Renal pelvis (tissue), 12 donors: ENCODE measurements at places on chromosomes 6 and 20.

DNA sequence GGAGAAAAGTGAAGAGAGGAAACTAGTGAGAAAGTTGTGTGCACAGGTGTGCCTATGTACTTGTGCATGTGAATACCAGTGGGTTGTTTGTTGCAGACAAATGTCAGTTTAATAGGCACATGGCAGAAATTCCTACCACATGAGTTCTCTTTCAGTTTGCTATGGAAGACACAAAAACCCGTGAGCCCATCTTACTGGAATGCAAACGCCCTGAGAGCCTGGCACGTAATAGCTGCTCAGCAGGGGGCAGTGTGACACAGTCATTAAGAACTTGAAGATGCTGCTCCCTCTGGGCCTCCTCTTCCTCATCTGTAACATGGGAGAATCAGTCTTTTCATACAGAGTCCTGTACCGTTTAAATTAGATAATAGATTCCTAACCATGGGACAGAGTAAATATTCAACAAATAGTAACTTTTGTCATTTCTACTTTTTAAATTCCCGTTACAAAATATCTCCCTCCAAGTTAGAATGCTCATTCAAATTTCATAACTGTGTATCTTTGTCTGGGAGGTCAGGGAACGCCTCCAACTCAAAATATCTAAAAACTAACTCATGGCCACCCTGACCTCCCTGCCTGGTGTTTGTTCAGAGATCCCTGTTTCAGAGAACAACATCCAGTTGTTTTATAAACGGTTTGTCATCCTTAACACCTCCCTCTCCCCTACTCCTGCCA is 802.9 kb downstream of the MAFB start:
- no peak for DNase-seq

DNA sequence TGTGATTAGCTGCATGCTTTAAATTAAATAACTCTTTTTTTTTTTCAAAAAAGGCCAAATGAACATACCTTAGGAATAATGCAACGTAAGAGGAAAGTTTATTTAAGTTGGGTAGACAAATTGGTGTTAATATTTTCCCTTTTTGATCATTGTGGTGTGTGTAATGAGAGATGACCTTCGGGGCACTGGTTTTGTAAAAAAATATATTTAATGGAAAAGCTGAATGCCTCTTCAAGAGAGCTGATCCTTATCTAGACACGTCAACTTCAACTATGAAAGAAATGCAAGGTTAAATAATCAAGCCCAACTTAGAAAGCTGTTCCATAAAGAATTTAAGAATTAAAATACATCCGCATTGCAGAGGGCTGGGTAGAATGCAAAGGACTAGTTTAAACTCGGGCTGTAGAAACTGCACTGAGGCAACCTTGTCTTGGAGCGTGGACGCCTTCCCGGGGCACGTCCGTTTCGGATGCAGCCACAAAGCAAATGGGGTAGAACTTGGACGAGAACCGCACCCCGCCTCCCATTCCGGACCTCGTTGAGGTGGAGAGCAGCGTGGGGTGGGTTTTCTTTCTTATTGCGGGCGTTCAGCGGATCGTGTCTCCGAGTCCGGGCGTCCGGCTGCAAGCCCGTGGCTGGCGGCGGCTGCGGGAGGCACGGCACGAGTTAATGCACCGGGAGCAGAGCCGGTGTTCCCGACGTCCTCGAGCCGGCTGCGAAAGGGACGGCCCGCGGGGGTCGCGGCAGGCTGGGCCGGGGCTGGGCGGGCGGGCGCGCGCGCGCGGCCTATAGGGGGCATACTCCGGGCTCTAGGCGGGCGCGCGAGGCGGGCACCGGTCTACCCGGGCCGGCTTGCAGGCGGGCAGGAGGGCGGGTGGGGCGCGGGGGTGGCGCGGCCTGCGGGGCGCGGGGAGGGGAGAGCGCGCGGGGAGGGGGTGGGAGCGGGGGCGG is 1.9 kb downstream of the JARID2 start:
- DNase-seq = no peak

GRCh38 chr6:133034509-133035206 is 206.5 kb upstream of the EYA4 start:
- no peak for DNase-seq

DNA sequence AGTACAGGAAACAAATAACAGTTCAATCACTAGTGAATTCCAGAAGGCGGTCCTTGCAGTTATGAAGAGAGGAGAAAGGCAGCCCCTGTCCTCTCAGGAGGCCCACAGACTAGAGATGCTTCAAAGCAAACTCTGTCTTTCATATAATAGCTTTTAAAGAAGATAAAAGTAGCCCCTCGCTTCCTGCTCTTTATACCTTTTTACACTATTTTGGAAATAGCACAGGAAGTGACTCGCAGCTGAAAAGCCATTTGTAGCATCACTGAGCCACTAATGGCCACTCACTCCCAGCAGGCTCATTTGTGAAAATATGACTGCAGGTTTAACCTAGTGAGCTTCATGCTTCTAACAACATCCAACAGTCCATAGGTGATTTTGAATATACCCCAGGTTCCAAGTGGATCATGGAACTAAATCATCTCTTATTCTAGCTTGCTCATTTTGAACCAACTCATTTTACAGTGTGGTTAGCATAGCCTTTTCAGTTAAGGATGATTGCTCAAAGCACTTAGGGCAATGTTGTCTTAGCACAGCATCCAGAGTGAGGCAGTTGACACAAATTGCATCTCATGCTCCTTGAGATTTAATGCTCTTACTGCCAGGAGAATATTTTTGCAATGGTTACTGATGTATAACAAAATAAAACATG is 136.0 kb upstream of the NRSN1 start:
- no peak for DNase-seq

- no peak for DNase-seq
Measured at GRCh38 chr20:41011551-41012067, 17.0 kb upstream of the TOP1 start.

GRCh38 chr6:157761926-157762325 is 61.1 kb upstream of the SNX9 start:
- no peak for DNase-seq

DNA sequence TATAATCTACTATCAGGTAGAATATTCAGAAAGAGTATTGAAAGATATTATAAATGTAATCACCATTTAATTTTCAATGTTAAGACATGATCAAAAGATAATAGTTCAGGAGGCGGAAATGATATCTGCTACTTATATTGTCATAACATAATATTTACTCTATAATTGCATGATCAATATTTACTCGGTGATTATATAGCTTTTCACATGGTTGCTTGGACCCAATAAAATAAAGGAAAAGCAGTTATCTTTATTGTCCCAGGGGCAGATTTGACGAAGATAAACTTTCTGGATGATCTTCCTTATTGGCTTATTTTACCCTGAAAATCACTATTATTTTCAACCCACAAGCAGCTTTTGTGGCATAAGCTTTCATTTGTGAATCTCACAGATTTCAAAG is 350.4 kb downstream of the HACE1 start:
- no peak for DNase-seq

DNA sequence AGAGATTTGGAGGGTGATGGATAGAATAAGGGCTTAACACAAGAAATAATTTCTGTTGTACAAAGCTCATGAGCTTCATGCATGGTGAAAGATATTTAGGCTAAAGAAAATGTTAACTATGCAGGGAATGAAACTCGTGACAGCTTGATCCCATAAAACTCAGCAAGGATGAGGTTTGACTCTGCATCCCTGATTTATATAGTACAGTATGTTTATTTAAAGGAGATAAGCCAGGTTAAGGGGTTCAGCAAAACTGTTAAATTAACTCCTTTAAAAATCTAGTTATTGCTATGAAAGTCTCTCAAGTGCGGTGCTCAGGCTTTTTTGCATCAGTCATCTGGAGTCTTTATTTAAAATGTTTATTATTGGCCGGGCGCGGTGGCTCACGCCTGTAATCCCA is 326.4 kb downstream of the LAMA2 start:
- DNase-seq = no peak
